ENCODE measurements at places on chromosomes 11 and 22. TPM values are rescaled to one million over a fixed set of nuclear protein-coding genes. Genes with fewer than 3 reads are reported as not detected.

DNA sequence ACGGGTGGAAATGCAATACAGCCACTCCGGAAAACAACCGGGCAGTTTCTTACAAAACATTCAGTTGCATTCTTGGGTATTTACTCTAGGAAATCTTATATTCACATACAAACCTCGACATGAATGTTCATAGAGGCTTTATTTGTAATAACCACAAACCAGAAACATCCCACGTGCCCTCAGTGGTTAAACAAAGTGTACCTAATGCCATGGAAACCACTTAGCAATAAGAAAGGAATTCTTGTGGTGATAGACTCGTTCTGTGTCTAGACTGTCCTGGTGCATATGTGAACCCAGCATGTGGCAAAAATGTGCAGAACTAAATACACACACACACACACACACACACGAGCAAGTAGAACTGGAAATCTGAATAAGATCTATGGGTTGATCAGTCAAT lies 1073.3 kb downstream of the TBC1D22A start:
- no peak for DNase-seq

- DNase-seq, result peak; percentile 41
These were observed 21.7 kb upstream of the TNRC6B start for GRCh38 chr22:40156001-40156516.

GRCh38 chr22:39129746-39130145 lies 22.7 kb downstream of the CBX7 start:
- no peak for DNase-seq

- DNase-seq, result no peak
These were observed 1.2 kb downstream of the UBE2L6 start for GRCh38 chr11:57566005-57566904.

DNA sequence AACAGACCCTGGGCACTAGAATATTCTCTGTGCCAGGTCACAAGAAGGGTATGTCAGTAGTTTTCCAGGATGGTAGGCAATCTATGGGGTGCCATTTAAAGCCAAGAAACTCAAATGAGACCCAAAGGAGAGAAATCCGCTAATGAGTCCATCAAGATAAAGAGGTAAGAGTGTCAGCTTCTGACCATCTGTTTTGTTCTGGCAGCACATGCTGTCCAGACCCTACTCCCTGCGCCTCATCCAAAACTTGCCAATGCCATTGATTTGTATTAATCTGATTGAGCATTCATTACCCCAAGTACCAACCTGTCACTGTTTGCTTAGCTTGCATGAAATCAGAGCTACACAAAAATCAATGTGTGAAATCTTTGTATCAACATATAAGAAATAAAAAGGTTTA lies 229.0 kb downstream of the BLID start:
- DNase-seq, result no peak

DNA sequence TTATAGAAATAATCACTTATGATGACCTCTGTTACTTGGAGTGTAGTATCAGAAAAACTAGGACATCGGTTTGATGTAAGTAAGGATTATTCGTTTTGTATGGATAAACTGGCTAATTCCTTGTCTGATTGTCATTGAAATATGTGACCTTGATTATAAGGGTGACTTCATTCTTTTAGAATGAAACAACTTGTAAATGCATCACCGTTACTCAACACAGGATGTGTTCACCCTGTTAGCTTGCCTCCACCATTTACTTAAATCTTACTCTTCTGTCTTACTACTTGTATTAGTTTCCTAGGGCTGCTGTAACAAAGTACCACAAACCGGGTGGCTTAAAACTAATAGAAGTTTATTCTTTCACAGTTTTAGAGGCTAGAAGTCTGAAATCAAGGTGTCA lies 7.9 kb downstream of the SFI1 start:
- DNase-seq, result no peak

GRCh38 chr22:36257948-36258670 lies 5.2 kb downstream of the APOL1 start:
- no peak for DNase-seq

DNA sequence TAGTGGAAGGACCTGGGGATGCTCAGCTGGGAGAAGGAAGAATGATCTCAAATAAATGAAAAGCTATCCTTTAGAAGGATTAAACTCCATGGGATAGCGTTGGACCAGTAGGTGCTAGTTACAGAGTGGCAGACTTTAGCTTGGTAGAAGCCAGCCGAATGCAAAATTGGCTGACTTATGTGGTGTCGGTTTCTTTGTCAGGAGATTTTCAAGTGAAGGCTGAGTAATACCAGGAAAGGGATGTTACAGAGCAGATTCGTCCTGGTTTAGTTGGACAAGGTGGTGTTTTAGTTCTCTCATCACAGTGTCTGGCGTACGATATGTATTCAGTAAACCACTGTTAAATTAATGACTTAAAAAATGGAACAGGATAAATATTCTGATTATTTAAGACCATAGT lies 26.0 kb downstream of the FDX1 start:
- no peak for DNase-seq

GRCh38 chr22:35839841-35840301 lies 122.2 kb downstream of the APOL5 start:
- no peak for DNase-seq

GRCh38 chr11:94128291-94128745 lies 323 bp upstream of the PANX1 start:
- peak; percentile 5 for DNase-seq

DNA sequence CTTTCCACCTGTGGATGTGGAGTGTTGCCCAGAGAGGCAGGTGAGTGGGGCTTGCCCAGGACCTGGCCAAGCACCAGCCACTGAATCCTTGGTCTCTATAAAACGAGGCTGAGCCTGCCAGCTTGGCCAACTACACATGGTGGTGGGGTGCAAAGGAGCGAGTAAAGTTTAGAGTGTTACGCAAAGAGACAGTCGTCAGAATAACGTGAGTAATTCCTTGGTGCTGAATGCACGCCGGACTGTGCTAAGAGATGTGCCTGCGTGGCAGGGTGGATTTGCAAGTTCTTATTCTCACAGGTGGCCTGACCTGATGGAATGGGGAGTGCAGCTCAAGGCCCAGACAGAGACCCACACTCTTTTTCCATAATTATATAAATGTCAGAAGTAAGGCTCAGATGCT lies 88.6 kb upstream of the B3GAT1 start:
- DNase-seq, result no peak

DNA sequence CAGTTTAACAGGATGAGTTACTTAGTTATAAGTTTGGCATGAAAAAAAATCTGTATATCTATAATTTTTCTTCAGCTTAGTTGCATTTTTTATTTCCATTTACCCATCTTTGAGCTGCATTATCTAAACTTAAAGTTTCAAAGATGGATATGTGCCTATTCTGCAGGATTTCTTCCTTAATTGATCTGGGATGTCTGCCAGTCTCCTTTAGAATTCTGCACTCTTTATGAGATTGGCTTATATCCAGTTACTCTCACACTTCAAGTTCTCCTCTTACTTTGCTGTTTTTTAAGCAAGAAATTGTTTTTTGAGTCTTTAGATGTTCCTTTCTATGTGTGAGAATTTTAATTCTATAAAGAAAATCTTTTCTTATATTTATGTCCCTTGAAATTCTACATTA lies 5.1 kb upstream of the PDGFD start:
- DNase-seq, result no peak

- DNase-seq, result no peak
These were observed 12.9 kb upstream of the RAPSN start for GRCh38 chr11:47461876-47462275.

DNA sequence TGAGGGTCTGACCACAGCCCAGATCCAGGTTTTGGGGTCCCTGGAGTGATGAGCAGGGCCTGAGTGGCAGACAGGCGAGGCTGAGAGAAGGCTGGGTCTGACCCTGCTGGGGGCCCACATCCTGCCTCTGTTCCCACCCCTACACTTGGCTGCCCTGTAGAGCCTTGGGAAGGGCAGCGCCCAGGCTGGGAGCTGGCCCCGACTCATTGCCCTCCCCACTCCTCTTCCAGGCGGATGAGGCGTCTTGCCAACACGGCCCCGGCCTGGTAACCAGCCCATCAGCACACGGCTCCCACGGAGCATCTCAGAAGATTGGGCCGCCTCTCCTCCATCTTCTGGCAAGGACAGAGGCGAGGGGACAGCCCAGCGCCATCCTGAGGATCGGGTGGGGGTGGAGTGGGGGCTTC lies 4.9 kb downstream of the DERL3 start:
- no peak for DNase-seq

GRCh38 chr11:16613262-16613511 lies 125.3 kb upstream of the C11orf58 start:
- DNase-seq, result no peak

- no peak for DNase-seq
These were observed at the start of gene TIMP3 for GRCh38 chr22:32801537-32802236. Gene TIMP3, plus strand, starts transcription at chr22:32801705. Its CDS starts 297 bp downstream, at chr22:32802002.

- no peak for DNase-seq
These were observed 93.8 kb downstream of the KCNC1 start for GRCh38 chr11:17828311-17828751.

GRCh38 chr11:12723421-12724300 lies 49.4 kb downstream of the TEAD1 start:
- no peak for DNase-seq

DNA sequence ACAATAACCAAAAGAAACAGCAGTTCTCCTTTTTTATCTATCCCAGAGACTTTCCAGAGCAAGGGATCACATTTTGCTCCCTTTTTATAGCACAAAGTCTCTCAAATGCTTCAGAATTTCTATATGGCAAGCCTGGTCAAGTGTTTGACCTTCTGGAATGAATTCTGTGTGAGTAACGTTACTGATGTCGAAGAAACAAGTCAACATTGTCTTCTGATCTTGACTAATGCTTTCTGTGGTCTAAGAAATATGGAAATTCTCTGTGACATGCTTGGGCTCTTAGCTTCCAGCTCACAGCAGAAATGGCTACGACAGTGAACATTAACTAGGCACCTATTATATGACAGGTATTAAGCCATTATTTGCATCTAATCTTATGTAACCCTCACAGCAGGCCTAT lies 411.7 kb downstream of the CADM1 start:
- no peak for DNase-seq

DNA sequence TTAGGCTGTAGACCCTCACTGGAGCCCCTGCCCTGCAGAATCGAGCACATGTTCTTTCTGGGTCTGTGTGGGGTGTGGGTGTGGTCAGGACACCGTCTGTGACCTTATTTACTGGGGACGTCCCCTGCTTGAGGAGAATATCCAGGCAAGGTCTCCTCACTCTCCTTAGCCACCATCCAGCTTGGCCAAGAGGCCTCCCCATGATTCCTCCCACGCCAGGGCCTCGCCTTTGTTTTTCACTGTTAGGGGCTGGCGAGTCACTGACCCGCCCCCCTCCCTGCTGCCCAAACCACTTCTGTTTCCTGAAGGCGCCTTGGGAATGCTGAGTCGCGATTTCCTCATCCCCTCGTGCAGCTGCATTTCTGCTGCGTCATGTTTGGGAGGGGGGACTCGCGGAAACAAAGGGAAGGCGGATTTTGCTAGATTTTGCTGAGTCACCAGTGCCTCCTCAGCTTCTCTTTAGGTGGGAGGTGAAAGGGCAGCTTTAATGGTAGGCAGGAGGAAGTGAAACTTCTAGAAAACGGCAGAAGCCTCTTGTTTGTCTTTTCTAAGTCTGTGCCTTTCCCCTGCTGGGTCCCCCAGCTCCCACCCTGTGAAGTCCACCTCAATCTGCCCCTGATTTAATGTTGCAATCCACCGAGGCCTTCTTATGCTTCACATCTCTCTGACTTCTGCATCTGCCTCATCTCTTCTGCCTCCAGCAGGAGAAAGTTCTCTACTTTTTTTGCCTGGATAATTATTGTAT lies 4.0 kb upstream of the HMOX1 start:
- DNase-seq, result peak; percentile 92

GRCh38 chr11:100785148-100785983 lies 98.3 kb downstream of the ARHGAP42 start:
- no peak for DNase-seq

- no peak for DNase-seq
These were observed 19.4 kb downstream of the RSPH14 start for GRCh38 chr22:23122216-23122957.

- DNase-seq, result no peak
These were observed 14.2 kb downstream of the LRP5 start for GRCh38 chr11:68326334-68327215.

- DNase-seq, result no peak
These were observed 14.3 kb downstream of the FGF3 start for GRCh38 chr11:69804769-69805508.

GRCh38 chr11:83124636-83125424 lies 32.1 kb upstream of the PCF11 start:
- DNase-seq, result no peak

DNA sequence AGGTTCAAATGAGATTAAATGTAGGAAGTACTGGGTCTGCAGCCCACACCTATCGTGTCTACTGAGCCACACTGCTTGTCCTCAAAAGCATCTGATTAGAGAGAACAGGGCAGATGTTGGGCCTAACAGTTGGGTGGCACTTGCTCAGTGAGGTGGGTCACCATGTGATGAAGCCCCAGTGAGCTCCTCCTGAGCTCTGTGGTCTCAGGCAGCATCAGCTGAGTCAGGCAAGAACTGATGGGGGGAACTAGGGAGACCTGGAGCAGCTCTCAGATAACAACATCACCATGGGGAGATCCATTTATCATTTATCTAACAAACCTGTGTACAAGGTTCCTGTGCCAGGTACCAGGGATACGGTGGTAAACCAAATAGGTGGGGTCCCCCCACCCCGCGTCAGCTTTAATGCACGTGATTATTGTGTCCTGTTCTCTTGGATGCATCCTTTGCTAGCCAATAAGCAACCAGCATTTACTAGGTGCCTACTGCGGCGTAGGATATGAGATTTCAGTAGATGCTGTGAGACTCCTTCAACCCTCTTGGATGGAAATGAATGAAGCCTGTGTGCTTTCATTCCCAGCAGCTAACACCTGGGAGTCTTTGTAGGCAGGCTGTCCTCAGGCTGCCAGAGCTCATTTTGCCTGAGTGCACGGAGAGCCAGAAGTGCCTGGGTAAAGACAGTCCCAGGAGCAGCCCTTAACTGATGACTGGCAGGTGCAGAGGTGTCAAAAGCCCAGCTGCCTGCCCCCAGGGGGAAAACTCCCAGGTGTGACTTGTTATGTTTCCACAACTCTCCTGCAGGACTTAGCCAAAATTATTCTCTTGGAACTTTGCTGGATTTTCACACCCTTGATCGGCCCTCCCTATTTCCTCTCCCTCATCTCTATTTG lies 73.6 kb upstream of the NARS2 start:
- DNase-seq, result no peak

DNA sequence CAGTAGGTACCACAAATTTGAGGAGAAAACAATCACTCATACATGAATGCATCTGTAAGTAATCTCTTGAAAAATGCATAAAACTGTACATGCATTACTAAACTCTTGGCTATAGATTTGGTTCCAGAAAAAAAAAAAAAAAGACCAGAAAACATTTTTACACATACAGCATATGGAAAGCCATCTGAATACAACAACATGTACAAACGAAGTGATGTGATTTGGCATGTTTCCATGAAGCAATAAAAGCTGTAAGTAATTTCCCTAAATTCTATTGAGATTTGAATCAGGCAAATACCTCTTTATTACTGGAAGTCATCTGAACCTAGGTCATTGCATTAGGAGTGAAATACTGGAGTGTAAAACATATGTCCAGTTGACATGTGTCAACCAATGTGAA lies 31.9 kb upstream of the ZC3H12C start:
- DNase-seq, result no peak

GRCh38 chr11:69604055-69604454 lies 36.9 kb upstream of the CCND1 start:
- no peak for DNase-seq

Gene SAA1
- total RNA-seq, result not detected

Gene HEPHL1
- not detected for total RNA-seq

Gene TUB
- 5.7 TPM for total RNA-seq

Gene FAM111B
- 3.7 TPM for total RNA-seq

Gene OR51E2
- total RNA-seq, result not detected

Gene ARRB1
- total RNA-seq, result 2.2 TPM

Data from NCI-H460 (cell line).